ENCODE measurements at places on chromosomes 13 and 19.

GRCh38 chr19:50051964-50052363 lies 26.2 kb downstream of the ZNF473 start:
- DNase-seq: no peak

DNA sequence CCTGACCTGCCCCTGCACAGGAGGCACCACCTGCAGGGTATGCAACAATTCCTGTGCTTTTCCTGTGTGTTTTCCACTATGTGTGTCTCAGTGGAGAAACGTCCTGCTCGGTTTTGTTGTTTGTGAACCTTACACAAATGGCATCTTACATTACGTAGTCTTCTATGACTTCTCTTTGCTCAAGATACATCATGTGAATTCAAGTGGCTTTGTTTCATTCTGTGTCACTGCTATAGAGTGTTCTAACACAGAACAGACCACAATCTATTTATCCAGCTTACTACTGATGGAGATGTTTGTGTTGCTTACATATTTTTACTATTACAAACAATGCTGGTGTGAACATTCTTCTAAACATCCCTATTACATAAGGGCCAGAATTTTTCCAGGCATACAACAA lies 97.7 kb downstream of the ANKRD10 start:
- no peak for DNase-seq

DNA sequence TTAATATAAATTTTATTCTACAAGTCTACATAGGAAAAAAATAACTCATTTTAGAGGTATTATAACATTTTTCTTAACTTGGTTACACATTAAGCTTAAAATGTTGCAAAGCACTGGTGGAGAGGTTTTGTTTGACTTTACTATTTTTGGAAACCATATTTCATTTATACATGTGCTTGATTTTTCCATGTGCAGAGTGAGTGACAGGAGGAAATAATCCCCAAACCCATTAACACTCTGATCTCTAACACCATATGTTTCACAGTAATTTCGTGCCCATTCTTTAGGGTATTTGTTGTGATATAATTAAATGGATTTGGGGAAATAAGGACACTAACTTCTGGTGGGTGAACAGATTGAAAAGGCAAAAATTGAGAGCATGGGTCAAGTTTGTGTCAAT lies 2124.4 kb upstream of the PCDH20 start:
- no peak for DNase-seq

DNA sequence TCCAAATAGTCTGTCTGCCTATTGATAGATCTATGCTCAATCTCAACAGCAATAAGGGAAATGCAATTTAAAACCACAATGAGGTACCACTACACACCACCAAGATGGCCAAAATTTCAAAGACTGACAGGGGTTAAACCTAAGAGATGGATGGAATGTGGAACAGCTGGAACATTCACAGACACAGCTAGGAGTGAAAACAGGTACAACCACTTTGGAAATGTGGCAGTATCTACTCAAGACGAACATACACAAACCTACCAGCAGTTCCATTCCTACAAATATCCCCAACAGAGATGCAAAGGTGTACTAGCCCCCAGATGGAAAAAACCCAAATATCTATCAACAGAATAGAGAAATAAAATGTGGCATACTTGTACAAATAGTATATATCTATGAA lies 86.4 kb downstream of the TSC22D1 start:
- DNase-seq: no peak

GRCh38 chr19:40281381-40282208 lies 3.5 kb downstream of the AKT2 start:
- DNase-seq: no peak

GRCh38 chr19:13670846-13671245 lies 93.5 kb upstream of the MRI1 start:
- no peak for DNase-seq

GRCh38 chr19:48685583-48685982 lies 10.2 kb upstream of the FUT2 start:
- no peak for DNase-seq

DNA sequence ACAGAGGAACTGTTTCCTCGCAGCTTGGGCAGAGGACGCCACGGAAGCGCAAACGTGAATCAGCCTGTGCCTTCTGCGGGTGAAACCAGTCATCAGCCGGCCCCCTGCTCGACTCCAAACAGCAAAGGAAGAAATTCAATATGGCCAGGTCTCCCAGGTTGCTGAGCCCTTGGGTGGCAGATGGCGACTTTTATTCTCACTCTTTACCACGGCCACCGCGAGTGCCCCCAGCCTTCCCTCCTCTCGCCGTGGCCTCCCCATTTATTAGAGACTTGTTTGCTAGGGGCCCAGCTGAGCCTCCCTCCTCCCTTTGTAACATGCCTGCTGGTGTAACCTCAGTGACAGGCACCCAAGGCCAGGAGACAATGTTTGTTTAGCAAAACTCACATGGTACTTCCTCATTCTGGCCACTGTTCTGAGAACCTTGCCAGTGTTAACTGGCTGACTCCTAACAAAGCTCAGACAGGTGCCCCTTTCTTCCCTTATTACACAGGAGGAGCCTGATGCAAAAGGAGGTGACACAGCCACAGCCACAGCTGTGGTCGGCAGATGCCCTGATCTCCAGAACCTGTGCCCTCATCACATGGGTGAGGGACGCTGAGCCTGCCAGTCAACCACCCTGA lies 5.8 kb downstream of the RAB20 start:
- no peak for DNase-seq

GRCh38 chr13:98054301-98054700 lies 88.6 kb upstream of the FARP1 start:
- DNase-seq: no peak

- no peak for DNase-seq
These were observed 10.5 kb downstream of the SLC25A42 start for GRCh38 chr19:19074196-19074882.

All from GM12892 (cell line).